ENCODE measurements at places on chromosomes 6 and 20.

- DNase-seq = no peak
Measured at GRCh38 chr6:5174244-5174643, 86.5 kb downstream of the LYRM4 start.

DNA sequence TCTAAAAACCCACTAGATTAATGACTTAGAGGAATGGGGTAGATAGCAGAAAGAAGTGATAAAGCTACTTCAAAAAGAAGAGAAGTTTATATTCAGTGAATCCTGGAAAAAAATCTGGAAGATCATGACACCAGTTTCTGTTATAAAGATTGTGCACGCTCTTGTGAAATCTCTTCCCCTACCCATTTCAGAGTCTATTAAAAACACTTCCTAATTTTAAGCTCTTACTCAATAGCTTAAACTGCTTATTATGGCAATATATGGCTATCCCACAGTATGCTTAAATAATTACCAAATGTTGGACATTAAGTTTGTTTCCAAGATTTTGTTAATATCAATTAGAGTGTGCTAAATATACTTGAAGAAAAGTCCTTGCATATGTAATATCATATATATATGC lies 585.3 kb upstream of the MAN1A1 start:
- no peak for DNase-seq

- no peak for DNase-seq
Measured at GRCh38 chr6:119333707-119334295, 15.8 kb downstream of the MAN1A1 start.

DNA sequence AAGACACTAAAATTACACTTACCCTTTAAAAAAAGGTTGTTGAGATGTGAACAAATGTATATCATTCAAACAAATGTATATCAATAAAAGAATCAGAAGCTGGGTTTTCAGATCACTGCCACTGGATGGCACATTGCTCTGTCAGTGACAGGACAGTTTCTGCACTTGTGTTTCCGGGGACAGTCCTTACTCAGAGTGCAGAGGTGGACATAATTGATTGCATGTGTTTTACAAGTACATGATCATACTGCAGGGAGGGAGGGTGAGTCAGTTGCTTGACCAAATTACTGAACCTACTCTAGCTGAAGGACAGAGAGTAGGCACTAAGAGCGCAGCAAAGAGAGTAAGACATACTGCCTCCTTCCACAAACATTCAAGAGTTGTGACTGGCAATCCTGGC lies 302.3 kb downstream of the TENT5A start:
- DNase-seq = no peak

- no peak for DNase-seq
Measured at GRCh38 chr6:130775411-130776012, 51.7 kb upstream of the SMLR1 start.

Data from activated T-cell treated with anti-CD3 and anti-CD28 coated beads, Interleukin-2, amount 50 U/mL, for 4 hours (primary cell).